ENCODE measurements at places on chromosomes 3 and 15.

- no peak for DNase-seq
Observed at GRCh38 chr3:194596906-194597305, 36.3 kb downstream of the TMEM44 start.

DNA sequence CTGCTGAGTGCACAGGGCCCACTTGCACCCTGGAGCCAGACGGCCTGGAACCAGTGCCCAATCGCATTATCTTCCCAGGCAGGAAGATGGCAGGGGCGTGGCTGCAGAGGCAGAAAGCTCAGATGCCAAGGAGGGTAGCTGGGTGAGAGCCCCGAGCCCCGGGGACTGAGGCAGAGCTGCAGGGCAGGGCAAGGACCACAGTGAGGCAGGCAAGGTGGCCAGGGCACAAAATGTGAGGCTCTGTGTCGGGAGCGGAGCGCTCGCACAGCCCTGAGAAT lies 1.6 kb upstream of the CCDC33 start:
- no peak for DNase-seq

DNA sequence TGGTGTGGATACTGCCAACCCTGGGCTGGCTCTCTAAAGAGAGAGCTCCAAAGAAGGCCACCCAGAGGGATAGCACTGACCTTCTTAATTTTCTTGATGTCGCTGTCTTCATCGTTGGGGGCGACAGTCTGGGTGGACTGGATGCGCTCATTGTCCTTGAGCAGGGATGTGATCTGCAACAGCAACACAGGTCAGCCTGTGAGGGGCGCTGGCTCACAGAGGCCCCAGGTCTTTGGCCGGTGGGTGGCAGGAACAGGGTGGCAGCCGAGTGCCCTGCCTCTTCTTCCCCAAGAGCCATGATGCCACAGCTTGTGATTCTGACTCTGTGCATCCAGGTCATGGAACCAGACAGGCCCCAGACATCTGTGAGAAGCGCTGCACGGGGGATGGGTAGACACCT lies 41.2 kb downstream of the RASGRF1 start:
- no peak for DNase-seq

DNA sequence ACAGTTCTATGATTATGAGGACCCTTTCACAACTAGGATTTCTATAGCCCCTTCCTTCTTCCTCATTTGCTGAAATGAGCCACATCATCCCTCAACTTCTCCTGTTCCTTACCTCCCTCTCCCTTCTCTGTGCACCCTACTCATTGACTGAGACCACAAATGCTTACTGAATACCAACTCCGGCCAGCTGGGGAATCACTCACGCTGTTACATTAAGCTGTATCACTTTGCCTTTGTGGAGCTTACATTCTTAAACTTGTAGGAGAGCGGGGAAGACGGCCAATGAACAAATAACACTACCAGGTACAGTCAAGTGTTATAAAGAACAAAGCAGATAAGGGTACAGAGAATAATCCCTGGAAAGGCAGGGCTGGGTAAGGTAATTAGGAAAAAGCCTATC lies 5.7 kb downstream of the SUCLG2 start:
- DNase-seq, result peak; percentile 4

- DNase-seq, result no peak
Observed at GRCh38 chr3:193211984-193212383, 29.0 kb upstream of the PLAAT1 start.

DNA sequence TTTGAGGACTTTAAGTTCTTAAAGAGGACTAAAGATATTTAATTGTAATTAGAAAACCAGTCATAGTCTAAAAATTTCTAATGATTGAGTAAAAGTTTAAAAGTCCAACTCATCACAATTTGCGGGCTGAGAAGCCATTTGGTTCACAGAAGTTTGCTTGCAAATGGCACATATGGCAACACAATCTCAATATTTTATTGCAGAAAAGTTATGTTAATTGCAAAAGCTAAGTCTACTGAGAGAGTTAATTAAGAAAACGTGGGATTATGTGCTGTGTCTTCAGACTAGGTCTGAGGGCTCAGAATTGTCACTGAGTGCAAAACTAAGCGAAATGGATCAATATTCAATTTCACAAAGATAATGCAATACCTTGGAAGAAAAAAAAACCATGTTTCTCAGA lies 289.7 kb downstream of the PYDC2 start:
- no peak for DNase-seq

- DNase-seq, result no peak
Observed at GRCh38 chr3:149493315-149494021, 19.0 kb downstream of the TM4SF4 start.

- DNase-seq, result no peak
Observed at GRCh38 chr15:96693990-96694517, 363.6 kb downstream of the NR2F2 start.

GRCh38 chr15:83585601-83586335 lies 68.2 kb upstream of the ADAMTSL3 start:
- DNase-seq, result no peak

- no peak for DNase-seq
Observed at GRCh38 chr15:63110428-63111026, 11.1 kb upstream of the LACTB start.

- DNase-seq, result no peak
Observed at GRCh38 chr3:153305189-153305588, 143.2 kb downstream of the RAP2B start.

GRCh38 chr15:70435369-70435768 lies 328.0 kb downstream of the UACA start:
- DNase-seq, result peak; percentile 59

DNA sequence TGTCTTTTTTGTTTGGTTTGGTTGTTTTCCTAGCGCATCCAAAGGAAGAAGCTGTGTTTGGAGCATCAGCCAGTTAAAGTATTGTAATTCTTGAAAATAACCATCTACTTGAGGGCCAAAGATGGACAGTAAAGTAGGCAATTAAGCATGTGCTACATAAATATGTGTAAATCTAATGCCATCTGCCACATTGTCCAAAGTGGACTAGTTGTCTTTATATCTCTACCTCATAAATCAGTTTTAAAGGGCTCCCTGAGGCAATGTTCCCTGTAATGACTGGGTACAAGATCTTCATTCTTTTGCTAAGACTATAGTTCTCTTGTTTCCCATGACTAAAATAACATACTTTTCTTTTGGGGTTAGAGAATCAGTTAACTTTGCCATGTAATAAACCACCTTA lies 460.0 kb upstream of the RARB start:
- no peak for DNase-seq

DNA sequence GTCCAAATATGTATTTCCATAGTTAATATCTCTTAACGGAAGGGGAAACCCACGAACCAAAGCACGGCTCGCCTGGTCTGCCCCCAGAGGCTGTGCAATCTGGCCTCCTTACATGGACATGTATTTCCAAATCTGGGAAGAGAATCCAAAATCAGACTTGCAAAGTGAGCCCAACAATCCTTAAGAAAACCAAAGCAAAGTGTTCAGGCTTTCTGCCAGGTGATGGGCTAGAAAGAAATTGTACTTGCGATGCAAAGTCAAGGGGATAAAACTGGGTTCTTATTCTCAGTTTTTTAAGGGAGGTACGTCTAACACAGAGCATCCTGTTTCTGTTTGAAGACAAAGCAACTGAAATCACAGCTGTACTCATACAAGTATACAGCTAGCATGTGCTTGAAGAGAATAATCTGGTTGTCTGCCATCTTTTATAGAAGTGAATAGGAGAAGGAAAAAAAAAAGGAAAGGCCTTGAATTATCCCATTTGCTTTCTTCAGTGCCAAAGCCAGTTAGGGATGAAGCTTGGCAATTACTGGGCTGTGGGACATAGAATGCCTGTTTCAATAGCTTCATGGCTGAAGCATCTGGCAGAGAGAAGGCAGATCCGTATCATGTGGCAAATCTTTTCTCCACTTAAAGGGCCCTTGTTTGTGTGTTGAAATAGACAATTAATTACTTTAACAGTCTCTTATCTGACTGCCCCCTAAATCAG lies 48.4 kb downstream of the LRIG1 start:
- no peak for DNase-seq

- no peak for DNase-seq
Observed at GRCh38 chr3:37453393-37454389, 279.3 kb upstream of the LRRFIP2 start.

GRCh38 chr3:28151608-28152228 lies 89.7 kb upstream of the CMC1 start:
- DNase-seq, result no peak

GRCh38 chr3:45003859-45004258 lies 22.2 kb upstream of the CLEC3B start:
- DNase-seq, result no peak

DNA sequence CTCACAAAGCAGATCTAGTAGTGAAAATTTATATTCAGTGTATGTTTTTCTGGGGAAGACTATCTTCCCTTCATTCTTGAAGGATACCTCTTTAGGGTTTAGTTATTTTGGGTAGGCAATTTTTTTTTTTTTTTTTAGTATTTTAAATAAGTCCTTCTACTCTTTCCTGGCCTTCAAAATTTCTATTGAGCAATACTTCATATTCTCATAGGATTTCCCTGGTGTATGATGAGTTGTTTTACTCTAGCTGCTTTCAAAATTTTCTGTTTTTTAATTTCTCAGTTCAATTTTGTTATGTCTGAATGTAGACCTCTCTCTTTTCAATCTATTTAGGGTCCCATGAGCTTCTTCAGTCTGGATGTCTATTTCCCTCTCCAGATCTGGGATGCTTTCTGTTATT lies 74.3 kb upstream of the PLSCR4 start:
- DNase-seq, result no peak

DNA sequence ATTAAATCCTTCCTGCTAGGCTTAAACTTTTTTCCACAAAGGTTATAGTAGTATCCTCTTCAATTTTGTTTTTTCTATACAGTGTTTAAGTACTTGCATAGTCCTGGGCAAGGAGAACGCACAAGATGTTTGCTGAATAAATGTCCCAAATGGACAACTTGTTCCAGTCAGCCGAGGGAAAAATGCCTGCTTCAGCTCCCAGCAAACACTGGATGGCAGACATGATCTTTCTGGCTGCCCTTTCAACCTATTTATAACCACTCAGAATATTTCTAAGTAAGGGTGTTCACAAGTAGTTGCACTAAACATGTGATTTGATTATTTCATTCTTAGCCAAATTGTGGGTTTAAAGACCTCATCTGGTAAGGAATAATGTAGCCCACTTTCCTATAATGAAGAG lies 29.8 kb downstream of the GNB4 start:
- DNase-seq, result no peak

DNA sequence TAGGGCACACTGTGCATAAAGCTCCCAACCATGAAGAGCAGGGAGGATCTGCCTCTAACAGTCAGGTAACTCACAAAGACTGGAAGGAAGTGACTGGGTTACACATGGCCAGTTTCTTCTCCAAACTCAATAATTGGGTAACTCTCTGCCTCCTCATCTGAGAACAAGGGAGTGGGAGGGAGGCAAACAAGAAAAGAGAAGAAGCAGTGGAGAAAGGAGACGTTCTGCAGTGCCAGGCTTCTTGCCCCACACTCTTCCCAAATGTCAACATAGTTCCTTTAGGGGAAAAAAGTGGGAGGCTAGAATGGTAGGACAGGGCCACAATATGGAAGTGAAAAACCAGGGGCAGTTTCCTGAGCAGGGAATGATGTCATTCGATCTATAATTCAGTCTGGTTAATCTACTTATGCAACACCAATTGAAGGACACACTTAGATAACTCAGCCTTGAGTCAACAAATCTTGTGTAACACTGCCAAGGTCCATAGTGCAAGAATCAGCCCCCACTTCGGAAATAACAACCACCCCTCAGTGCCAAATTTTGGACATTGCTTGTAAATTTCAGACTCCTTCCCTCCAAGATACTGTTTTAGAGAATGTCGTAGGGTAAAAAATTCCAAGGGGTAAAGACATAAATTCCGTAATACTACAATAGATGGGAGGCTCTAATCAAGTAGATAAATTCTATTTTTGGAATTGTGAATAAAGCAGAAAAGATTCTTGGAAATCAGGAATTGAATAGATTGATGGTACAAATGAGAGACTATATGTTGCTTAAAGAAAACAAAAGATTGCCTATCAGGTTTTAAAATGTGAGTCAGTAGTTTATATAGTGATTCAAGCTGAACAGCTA lies 143.0 kb downstream of the LPP start:
- peak; percentile 84 for DNase-seq

DNA sequence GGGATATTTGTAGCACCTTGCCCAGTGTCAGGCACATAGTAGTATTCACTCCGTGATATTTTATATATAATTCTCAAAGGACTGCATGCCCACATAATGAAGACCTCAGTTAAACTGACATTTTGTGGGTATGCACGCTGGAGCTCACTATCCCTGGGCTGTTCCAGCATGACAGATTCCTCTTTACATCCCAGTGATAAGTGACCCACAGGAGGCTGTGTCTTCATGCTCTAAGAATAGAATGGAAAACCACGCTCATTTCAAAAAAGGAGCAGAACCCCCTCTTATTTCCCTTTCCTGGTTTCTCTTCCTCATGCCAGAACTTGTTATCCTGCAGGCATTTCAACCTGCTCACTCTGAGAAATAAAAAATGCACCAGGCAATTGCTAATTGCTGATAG lies 717.5 kb downstream of the AGBL1 start:
- no peak for DNase-seq

DNA sequence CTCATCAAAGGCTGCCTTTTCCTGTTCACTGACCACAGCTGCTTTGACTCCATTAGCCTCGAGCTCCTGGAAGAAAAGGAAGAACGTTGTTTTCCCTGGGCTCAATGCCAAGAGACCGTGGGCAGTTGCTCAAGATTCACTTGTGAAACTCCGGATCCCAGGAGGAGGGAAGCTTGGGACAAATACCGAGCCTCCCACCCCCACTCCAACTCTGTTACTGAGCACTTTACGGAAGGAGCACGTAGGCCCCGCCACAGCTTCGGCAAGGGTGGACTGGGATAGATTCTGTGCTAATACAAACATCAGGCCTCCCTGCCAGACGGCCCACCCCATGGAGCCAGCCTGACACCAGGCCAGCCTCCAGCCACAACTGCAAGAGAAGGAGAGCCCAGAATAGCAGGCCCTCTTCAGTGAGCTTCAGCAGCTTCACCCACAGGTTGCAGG lies 10.8 kb upstream of the FANCD2 start:
- peak; percentile 92 for DNase-seq

DNA sequence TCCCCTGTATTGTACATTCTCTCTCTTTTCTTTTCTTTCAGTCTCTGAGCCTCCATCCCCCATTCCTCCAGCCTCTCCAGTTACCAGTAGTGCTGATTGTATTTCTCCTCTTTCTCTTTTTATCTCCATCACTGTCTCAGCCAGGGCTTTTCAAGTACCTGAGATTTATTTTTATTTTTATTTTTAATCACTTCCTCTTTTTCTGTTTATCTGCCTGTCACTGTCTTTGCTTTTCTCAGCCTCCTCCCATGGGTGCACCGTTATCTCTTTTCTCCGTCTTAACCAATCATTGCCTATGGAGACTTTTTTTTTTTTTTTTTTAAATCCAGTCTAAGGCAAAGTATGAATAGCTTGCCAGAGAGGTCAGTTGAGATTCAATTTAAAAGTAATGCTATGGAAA lies 359.3 kb downstream of the GAP43 start:
- DNase-seq, result no peak

DNA sequence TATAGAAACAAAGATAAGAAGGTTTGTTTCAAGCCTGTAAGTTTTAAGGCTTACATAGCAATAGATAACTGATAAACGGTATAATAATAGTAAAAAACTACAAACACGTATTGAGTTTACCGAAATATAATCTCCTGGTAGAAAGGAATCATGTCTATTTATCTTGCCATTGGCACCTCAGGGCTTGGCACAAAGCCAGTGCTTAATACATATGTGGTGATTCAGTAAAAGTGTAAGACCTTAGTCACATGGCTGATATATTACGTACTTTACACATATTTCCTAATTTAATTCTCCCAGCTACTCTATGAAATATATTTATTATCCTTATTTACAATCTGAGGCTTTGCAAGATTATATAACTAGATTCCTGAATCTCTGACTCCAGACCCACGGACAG lies 32.0 kb upstream of the SLCO3A1 start:
- DNase-seq, result no peak

GRCh38 chr15:45481135-45481534 lies 41.4 kb downstream of the SLC30A4 start:
- no peak for DNase-seq

Measured in HL-60 (cell line).